Uterus (tissue), 4 donors: ENCODE measurements at places on chromosomes 11 and 22. TPM values are rescaled to one million over a fixed set of nuclear protein-coding genes. Genes with fewer than 3 reads are reported as not detected.

DNA sequence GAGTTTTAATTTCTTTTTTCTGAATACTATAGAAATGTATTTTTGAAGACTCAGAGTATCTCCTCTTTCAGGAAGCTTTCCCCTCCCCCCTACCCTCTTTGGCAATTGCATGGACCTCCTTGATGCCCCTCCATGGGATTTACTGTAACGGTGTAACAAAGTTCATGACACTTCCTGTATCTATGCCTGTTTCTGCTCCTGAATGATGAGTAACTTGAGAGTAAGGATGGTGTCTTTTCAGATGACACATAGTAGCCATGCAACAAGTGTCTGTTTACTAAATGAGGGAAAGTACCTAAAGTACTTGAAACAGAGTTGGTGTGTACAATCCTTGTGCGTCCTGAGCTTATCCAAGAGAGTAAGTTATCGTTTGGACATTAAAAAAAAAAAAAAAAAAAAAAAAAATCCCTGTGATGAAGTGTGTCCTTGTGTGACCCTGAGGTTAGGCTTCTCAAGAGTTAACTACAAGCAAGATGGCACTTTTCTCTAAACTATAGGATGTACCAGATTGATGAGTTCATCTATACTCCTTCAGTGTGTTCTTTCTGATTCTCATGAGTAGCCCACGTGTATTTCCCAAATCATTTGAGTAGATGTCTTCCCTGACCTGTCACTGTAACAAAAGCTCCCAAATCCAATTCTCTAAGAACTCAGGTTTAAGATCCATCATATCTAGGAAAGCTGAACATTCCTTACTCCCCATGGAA, 7.4 kb downstream of the ETS1 start:
- DNase-seq, result no peak

DNA sequence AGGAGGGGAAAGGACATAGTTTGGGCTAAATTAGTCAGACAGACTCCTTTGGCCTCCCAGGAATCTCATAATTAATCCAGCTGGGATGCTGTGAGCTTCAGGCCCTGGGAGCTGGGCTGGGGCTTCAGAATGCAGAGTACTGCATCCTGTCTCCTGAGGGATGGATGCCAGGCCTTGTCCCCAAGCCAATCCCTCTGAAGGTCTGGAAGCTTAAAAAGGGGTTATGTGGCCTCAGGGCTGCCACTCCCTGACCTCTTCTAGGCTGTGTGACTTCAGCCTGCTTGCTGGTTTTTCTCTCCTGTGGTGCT, 6.9 kb upstream of the LRRC32 start:
- DNase-seq, result no peak

DNA sequence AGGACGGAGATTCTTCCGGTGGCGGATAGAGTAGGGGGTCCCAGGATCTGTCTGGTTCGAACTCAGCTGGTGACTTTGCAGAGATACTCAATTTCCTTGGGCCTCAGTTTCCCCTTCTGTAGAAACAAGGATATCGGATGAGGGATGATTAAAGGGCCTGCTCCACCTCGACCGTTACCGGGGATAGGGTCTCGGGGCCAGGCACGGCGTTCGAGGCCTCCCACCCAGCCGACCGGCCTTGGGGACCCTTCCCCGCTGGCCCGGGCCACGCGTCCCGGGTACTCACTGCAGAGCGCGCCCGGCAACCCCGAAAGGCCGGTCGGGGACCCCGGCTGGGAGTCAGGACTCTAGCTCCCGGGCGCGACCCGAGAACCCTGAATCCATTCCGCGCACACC, 321 bp downstream of the RHBDD3 start:
- no peak for DNase-seq

- no peak for DNase-seq
Observed at GRCh38 chr11:111435046-111435698, 56.1 kb upstream of the POU2AF1 start.

DNA sequence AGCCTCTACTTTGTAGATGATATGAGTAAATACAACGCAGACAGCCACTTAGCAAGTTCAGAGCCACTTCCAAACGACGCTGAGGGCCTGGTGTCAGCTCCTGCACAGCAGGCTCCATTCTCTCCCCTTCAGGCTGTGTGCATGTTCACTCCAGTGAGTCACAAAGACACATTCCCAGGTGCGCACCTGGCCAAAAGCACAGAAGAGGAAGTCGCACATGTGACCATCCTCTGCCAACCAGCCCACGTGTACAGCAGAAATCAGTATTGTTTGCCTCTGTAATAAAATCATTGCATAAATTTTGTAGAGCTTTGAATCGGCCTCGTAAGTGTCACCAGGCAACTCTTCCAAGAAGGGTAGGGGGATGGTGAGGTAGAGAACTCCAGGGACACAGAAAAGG, 19.5 kb upstream of the TPH1 start:
- no peak for DNase-seq

The POTEH gene
- total RNA-seq, result not detected

The TPBGL gene
- total RNA-seq, result 1.0 TPM

The FIBIN gene
- total RNA-seq, result 40.3 TPM

The ACTN3 gene
- 0.46 TPM for total RNA-seq

The HBG2 gene
- total RNA-seq, result not detected

The TOB2 gene
- 15.6 TPM for total RNA-seq
